NCI-H510A treated with DMSO at 0.1 percent for 48 hours (cell line): ENCODE measurements at places on chromosomes 6 and 20.

GRCh38 chr6:133841176-133841575 lies 47.7 kb upstream of the TCF21 start:
- no peak for DNase-seq

DNA sequence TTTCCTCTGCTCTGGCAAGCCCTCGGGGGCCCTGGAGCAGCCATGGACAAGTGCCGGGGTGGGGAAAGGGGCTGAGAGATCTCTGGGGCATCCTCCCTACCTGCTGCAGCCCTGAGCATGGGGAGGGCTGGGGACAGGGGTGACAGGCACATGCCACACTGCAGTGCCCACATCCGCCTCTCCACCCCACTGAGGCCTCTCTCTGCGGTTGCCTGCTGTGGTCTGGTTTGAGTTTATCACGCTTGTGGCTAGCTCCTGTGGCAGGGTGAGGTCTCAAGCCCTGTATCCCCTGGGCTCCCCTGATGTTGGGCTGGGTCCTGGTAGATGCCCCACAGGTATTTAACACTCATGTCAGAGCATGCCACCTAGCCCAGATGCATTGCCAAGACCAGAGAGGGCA lies 52.9 kb upstream of the MLN start:
- DNase-seq = no peak

DNA sequence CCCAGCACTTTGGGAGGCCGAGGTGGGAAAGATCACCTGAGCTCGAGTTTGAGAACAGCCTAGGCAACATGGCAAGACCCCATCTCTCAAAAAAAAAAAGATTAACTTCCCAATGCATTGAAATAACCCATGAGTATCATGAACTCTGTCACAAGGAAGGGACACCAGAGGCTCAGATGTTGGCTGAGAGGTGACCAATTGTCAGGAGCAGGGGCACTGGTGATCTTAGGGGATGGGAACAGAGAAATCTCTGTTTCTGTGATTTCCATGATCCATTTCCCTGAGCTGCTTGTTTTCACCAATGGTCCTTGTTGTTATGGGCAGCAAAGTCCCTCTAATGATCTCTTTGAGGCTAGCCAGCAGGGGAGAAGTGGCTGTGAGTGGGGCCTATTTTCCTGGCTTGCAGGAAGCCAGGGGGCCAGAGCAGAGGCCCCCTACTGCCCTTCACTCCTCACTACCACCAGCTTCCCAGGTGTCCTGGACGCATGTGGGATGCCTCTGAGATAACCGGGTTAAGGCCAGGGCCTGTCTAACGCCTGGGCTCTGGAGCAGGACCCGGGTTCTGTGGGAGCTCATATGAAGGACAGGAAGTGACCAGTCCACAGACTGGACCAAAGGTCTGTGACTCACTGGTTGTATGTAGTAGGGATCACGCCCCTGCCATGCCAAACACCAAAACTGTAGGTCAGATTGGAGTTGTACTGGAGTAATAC lies 54.4 kb downstream of the PCNA start:
- DNase-seq = no peak

DNA sequence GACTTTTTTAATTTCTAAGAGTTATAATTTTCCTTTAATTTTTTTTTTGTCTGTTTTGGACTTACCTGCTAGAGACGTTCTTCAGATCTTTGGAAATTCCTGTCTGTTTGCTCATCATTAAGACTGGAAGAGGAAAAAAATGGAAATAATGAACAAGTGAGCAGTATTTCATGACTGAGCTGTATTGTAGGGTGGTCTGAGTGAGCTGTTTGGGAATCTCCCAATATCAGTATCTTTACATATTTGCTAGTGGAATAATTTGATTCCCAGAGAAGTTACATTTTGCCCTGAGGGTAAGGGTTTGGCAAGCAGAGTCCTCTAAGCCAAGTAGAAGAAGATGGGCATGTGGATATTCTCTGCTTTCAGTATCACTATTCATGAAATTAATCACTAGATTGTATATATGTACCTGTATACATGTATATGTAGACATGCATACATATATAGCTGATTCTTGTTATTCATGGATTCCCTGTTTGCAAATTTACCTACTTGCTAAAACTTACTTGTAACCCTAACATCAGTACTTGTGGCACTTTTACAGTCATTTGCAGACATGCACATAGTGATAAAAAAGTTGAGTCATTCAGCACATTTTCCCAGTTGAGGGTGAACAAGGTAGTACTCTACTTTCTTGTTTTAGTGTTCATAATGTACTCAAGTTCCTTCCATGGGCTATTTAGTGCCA lies 13.5 kb downstream of the ZC2HC1B start:
- DNase-seq = no peak

- DNase-seq = no peak
Measured at GRCh38 chr20:48722002-48722731, 105.6 kb downstream of the PREX1 start.

DNA sequence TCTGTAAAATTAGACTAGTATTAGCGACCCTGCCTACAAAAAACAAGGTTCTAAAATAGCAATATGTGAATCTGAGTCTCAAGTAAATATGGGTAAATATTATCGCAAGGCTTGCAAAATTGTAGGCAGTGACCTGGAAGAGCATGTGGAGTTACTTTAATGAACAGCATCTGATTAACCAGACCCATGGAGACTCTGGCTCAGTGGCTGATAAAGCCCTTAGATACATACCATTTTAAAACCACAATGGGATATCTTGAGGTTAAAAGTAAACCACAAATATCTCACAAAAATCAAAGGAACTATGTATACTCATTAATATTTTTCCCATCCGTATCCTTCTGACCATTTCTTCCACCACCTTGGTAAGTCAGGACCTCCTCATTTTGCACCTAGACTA lies 187.0 kb downstream of the MTFR2 start:
- DNase-seq = no peak

DNA sequence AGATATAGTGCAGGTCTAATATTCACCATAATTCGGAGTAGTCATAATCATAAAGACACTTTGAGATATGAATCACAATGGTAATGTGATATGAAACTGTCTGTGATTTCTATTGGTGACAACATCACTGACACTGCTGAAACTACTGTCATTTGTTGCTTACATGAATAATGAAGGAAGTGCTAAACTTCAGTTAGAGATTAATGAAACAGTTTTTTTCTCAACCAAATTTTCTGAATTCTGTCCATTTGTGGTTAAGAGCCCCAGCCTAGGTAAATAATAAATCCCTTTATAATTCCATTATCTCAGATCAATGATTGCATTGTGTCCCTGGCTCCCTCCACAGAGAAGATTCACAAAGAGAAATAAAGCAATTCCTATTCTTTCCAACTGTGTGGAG lies 122.6 kb downstream of the HIVEP2 start:
- no peak for DNase-seq

- peak; percentile 66 for DNase-seq
Measured at GRCh38 chr20:59948828-59949720, 8.9 kb downstream of the FAM217B start.

DNA sequence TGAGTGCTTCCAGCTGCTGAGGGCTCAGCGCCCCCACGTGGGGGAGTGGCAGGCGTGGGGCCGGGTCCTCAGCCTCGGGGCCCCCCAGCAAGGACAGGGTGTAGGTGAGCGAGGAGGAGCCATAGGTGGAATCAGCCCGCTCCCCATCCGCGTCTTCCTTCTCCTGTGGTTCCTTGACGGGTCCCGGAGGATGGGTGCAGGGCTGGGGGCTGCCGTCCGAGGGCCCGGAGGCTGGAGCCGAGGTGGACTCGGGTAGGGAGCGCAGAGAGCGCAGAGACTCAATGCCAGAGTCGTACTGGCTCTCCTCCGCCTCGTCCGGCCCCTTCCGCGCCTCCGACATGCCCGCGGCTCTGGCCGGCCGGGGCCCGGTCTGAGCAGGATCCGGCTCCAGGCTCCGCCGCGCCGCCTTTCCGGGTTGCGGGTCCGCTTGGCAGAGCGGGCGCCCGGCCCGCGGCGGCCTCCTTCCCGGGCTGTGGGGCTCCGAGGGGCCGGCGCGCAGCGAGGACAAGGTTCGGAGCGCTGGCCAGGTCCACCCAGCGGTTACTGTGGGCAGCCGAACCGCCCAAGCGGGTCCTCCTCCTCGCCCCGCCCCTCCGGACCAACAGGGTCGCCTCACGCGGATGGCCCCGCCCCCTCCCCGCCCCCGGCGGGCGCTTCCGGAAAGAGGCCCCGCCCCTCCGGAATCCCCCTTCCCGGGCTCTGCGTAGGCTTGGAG lies at the start of gene NFKBIE:
Gene NFKBIE, minus strand, starts transcription at position 545 of the 715 bp plus-strand sequence. Its CDS starts 205 bp downstream, at position 340.
- peak; percentile 82 for DNase-seq

GRCh38 chr6:135506270-135506997 lies 8.9 kb upstream of the AHI1 start:
- DNase-seq = peak; percentile 24

GRCh38 chr6:169622618-169623017 lies 79.2 kb downstream of the WDR27 start:
- DNase-seq = no peak

GRCh38 chr6:35494161-35494563 lies 2.7 kb downstream of the TEAD3 start:
- DNase-seq = peak; percentile 54

DNA sequence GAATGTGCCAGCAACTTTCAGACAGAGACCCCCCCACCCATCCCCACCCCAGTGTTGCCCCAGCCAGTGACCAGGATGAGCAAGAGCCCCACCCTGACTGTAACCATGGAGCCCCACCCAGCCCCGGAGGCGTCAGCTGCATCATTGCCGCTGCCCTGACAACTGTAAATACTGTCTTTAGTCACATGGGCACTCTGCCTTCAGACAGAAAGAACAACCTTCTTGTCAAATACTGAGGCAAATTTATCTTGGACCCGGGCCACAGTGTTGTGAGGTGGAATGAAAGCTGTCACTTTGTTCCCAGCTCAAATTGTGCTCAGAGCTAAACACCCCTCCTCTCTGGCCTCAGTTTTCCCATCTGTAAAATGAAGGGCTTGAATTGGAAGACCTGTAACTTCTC lies 23.7 kb downstream of the MOCS3 start:
- DNase-seq = no peak

DNA sequence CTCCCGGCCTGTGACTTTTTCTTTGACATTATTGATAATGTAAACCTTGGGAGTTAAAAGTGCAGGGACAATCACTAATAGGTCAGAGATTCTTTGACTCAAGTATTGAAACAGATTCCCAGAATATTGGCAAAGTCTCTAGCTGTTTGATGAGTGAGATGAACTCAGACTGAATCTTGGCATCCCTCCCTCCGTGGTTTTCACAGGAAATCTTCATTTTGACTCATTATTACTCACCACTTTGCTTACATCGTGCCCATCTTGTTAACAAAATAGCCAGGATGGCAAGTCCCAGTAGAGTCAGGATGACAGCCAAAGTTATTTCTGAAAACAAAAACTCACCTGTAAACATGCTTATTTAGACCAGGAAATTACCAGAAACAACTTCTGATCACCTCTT lies 2.0 kb downstream of the TSBP1 start:
- no peak for DNase-seq

- no peak for DNase-seq
Measured at GRCh38 chr6:14735956-14736486, 509.8 kb upstream of the JARID2 start.

GRCh38 chr6:41492261-41492891 lies 53.8 kb upstream of the FOXP4 start:
- no peak for DNase-seq

DNA sequence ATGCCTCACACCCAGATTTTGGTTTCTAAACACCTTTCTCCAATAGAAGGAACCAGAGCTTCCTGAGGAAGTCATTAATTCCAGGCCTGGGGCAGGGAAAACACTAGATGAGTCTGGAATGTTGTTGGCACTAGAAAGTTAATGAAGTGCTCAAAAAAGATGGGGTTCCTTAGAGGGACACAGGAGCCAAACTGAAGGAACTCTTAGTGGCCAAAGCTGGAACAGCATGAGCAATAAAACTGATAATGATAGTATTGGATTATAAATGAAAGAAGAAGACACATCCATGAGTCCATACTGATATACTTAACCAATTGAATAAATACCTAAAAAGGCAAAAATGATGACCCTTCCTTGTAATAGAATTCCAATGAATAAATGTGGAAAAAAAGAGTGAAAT lies 4.4 kb downstream of the IL20RA start:
- no peak for DNase-seq

DNA sequence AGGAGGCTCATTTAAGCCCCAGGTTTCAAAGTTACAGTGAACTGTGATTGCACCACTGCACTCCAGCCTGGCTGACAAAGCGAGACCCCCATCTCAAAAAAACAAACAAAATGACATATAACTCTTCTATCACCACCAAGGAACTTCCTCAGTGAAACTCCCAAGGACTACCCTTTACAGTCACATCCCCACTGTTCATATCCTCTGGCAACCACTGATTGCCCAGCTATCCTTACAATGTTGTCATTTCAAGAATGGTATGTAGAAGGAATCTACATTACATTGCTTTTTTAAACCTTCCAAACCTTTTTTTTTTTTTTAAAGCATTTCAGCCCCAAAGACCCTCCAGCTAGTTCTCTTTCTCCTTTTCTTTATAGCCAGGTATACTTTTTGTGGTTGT lies 123.1 kb upstream of the CARMIL1 start:
- no peak for DNase-seq

DNA sequence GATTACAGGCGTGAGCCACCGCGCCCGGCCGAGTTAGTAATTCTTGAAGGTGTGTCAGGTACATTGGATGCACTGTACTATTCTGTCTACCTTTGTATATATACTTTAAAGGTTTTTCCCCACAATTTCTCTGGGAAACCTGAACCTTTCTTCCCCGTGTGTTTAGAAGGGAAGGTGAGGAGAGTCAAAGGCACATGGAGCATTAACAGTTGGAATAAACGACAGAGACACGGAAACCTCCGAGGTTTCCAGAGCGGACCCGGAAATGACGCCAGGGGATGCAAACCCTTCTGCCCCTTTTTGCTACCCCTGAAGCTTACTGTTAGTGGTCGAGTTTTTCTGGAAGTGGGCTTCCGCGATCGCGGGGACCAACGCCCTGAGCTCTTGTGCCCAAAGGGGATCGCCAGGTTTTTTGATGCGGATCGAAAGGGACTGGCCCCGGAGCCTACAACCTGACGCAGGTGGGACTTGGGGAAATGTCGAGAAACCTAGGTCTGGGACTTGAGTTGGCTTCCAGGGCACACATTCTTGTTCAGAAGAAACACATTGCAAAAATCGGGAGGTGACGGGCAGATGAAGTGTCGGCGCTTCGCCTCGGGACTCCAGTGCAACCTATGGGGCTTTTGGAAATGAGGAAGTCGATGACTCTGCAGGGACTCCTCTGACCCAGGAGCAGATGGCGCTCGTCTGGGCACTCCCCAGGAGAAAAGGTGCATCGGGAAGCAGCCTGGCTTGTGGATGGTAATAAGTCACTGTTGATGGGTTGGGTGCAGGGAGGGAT lies 218.2 kb downstream of the OR2B2 start:
- DNase-seq = peak; percentile 85

- no peak for DNase-seq
Measured at GRCh38 chr20:20102163-20102562, 49.8 kb downstream of the CFAP61 start.
